ENCODE measurements at places on chromosomes 11 and 22.

DNA sequence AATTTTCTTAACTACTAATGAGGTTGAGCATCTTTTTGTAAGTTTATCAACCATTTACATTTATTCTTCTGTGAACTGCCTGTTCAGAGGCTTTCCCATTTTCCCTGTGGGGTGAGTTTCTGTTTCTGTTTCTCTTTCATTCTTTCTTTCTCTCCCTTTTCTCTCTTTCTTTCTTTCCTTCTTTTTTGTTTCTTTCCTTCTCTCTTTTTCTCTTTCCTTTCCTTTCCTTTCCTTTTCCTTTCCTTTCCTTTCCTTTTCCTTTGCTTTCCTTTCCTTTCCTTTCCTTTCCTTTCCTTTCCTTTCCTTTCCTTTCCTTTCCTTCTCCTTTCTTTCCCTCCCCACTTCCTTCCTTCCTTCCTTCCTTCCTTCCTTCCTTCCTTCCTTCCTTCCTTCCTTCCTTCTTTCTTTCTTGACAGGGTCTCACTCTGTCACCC lies 8.0 kb upstream of the ZBED5 start:
- DNase-seq: no peak

DNA sequence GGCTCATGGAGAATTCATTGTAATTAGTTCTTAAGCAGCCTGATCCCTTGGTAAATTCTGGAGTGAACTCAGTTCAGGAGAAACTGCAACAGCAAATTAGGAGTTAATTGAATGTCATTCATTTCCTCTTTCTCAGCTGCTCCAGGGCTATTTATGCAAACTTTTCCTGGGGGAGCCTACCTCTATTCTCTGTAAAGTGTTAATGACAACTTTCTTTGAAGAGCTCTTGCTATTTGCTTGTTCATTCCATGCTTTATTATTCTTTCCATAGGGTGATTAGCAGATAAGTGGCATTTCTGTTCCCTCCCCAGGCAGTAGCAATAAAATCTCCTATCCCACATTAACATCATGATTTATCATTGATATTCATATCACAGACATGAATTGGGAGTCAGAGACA lies 267.6 kb upstream of the DDI1 start:
- no peak for DNase-seq

DNA sequence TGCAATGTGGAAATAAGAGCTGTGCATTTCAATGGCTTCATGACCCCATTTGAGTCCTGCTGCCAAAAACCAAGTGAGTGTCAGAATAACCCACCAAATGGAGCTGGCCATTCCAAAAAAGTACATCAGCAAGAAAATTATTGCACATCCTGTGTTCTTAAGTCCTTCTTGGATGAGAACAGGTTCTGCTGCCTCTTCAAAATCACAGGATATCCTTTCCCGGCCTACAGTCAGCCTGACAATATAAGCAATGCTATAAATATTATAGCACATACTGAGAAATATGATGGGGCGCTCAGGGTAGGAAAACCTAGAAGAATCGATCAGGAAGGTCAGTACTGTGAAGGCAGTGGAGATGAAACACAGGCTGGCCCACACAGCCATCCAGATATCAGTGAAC lies 3.5 kb downstream of the FZD4 start:
- DNase-seq: no peak

DNA sequence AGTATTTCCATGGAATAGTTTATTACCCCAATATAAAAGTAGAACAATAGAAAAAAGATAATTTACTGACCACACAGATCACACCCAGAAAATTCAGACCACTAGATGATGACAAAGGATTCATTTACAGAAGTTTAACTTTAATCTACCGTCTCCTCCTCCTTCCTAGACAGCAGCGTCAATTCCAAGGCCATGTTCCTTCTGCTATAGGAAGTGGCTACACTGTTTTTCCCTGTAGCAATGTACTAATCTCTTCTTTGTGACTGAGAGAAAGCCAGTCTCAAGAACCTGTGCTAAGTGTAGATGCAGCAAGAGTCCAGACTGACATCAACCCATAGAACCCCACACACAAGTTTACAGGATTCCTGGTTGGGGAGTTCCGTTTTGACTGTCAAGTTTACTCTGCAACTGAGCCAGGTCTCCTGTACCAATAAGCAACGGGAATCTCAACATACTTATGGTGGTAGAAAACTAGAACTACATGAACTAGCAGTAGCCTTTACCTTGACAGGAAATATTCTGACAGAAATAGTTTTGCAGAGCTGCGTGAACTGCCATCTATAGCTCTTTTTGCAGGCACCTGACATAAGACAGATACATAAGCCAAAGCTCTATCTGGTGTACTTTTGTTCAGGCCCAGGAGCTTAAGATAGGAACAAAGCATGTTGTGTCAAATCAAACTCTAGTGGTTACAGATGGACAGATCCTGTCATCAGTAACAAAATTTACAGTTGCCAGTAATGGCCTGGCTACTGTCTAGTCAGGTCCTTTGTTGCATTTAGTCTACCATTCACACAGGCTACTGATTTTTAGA lies 42.9 kb downstream of the MRTFA start:
- no peak for DNase-seq

- no peak for DNase-seq
Observed at GRCh38 chr11:69370984-69371709, 77.2 kb downstream of the MYEOV start.

- no peak for DNase-seq
Observed at GRCh38 chr11:57302489-57302888, 22.3 kb downstream of the TNKS1BP1 start.

GRCh38 chr22:20128902-20129746 lies 2.5 kb upstream of the ZDHHC8 start:
- no peak for DNase-seq

DNA sequence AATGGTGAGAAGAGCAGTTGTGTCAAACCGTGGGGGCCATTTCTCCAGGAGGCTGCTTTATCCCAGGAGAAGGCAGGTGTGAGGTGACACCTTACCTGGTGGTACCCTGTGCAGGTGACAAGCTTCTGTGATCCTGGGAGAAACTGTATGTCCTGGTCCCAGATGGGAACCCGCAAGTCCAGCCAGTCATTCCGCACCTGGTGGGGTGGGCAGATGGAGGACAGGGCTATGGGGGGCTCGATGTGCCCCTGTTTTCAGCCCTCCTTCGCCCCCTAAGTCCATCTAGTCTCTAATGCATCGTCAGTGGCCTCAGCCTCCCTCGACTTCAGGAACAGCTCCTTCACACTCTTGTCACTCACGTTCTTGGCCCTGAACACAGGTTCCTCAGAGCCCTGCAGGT lies 2.7 kb upstream of the TEX54 start:
- no peak for DNase-seq

GRCh38 chr11:44246726-44247125 lies 63.2 kb downstream of the ALX4 start:
- no peak for DNase-seq

DNA sequence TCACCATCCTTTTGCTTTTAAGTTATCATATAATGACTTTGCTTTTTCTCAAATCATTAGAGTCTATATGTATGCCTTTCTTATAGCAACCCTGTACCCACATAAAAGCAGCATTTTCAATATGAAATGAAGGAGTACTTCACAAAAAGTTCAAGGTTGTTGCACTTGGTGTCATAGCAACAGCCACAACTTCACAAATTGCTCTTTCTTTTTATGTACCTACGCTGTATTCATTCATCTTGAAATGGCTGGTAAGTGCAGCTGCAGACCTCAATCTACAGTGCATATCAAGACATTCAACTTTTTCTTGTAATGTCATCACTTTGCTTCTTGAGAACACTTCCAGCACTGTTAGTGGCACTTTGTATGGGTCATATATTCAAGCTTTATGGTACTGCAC lies 18.6 kb downstream of the CWC15 start:
- DNase-seq: no peak

- DNase-seq: no peak
Observed at GRCh38 chr11:72352859-72353551, 81.3 kb downstream of the CLPB start.
